ENCODE measurements at places on chromosomes 5 and 9.
A peak's percentile ranks its signal among the peaks of the same experiment; 100 is the strongest.

- no peak for DNase-seq
Observed at GRCh38 chr5:180334751-180335613, 18.2 kb downstream of the GFPT2 start.

GRCh38 chr5:50476549-50476948 is 35.5 kb upstream of the EMB start:
- DNase-seq = no peak

GRCh38 chr5:175576096-175576495 is 81.8 kb upstream of the HRH2 start:
- DNase-seq = peak; percentile 15

DNA sequence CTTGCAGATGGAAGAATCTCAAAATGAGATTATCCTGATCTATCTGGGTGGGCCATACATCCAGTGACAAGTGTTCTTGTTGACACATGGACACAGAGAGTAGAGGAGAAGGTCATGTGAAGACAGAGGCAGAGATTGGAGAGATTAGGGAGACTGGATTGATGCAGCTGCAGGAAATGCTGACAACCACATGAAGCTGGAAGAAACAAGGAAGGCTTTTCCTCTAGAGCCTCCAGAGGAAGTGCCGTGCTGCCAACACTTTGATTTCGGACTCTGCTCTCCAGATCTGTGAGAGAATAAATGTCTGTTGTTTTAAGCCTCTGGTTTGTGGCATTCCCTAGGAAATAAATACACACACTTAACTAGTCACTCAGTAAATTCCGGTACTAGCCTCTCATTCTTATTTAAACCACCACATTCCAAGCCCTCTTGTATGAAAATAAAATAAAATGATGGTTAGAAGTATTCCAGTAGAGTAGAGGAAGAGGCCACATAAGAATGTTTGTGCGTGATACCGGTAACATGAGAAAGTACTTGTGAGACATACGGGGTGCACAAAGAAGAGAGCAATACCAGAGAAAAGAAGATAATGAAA is 110.9 kb upstream of the DMAC1 start:
- DNase-seq = no peak

DNA sequence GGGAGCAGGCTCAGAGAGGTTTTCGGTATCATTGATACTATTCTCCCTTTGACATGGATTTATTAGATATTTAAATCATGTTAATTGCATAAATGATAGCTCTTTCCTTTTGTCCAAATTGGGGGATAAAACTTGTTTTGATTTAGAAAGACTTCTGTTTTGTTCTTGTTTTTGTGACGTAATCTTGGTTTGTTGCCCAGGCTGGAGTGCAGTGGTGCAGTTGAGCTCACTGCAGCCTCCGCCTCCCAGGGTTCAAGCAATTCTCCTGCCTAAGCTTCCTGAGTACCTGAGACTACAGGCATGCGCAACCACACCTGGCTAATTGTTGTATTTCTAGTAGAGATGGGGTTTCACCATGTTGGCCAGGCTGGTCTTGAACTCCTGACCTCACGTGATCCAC is 7.1 kb downstream of the MAT2B start:
- DNase-seq = no peak

GRCh38 chr5:126449751-126450271 is 26.6 kb downstream of the GRAMD2B start:
- DNase-seq = peak; percentile 21

GRCh38 chr9:91907484-91908292 is 42.3 kb downstream of the ROR2 start:
- no peak for DNase-seq

GRCh38 chr9:16131264-16131663 is 578.4 kb downstream of the CCDC171 start:
- no peak for DNase-seq

GRCh38 chr5:142202282-142202681 is 93.7 kb downstream of the NDFIP1 start:
- no peak for DNase-seq

- DNase-seq = no peak
Observed at GRCh38 chr5:1845696-1846095, 37.0 kb downstream of the IRX4 start.

DNA sequence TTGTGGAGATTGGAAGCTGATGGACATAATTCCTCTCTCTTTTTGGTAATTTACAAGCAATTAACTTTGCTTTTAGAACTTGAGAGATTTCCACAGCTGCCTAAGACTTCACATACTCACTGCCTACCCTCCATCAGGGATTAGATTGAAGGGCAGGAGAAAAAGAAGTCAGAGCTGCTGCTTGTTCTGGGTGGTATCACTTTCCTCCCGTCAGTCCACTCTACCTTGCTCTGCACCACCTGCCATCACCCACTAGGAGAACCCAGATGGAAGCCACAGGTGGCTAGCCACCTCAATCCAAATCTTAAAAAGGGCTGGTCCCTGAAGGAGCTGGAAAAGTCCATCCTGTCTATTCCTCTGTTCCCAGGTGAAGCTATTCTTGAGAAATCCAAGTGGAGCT is 10.5 kb downstream of the IRF1 start:
- DNase-seq = no peak

DNA sequence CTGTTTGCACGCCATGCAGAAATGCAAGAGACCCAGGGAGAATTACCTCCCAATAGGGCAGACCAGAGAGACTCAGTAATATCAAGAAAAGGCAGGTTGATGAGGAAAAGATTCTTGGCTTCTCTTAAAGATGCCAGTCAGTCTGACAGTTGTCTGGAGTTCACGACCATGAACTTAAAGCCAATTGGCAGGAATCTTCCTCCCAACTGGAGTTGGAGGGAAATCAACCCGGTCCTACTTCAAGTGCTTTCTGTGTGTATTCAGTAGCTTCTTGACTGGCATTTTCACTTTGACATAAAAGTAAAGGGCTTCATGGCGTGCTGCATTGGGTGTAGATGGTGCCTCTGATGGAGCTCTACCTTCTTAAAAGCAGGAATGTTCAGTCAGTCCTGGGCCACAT is 144.3 kb downstream of the GOLPH3 start:
- DNase-seq = no peak

- DNase-seq = peak; percentile 40
Observed at GRCh38 chr9:1939926-1940368, 75.2 kb upstream of the SMARCA2 start.

DNA sequence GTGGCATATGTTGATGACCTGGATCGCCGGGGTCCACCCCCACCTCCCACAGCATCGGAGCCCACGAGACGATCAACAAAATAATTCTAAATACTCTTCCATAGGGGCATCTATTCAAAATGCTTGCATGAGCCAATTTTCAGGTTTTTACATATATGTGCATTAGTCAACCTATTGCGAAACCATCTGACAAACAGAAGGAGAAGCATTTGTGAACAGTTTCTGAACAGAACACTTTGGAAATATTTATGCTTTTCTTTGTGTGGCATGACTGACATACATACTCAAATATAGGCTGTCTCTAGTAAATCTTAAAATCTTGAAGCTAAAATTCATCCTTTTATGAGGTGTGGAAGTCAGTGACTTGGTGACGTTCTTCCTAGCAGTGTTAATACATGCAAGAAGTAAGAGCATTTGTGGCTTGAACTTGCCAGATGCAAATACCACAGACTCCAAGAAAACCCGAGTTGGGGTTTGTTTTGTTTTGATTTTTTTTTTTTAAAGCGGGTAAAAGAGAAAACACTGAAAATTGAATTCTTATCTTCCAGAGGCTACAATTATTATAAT is 5.3 kb downstream of the GPR151 start:
- no peak for DNase-seq

- DNase-seq = no peak
Observed at GRCh38 chr9:111516061-111516465, 8.9 kb upstream of the ZNF483 start.

- DNase-seq = no peak
Observed at GRCh38 chr5:158591301-158591863, 508.3 kb downstream of the EBF1 start.

- DNase-seq = no peak
Observed at GRCh38 chr5:41747301-41747700, 122.9 kb downstream of the OXCT1 start.

DNA sequence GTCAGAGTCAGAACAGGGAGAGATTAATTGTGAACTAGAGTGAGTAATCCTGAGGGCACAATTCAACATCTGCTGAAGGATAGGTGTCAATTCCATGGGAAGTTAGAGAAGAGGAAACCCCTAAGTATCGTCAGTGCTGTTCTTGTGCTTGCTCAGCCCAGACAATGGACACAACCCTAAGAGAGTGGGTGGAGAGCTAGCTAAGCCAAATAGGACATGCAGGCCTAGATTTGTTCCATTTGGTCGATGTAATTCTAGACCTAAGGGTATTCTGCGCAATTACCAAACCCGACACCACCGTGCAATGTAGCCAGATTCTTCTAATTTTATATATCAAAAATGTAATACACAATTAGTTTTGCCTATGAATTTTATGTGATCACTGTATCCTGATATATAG is 431.6 kb downstream of the SH3GL2 start:
- DNase-seq = no peak

GRCh38 chr9:132991351-132992300 is 13.1 kb downstream of the GFI1B start:
- DNase-seq = peak; percentile 68

- DNase-seq = no peak
Observed at GRCh38 chr5:181109489-181110013, 21.4 kb downstream of the OR2V1 start.

DNA sequence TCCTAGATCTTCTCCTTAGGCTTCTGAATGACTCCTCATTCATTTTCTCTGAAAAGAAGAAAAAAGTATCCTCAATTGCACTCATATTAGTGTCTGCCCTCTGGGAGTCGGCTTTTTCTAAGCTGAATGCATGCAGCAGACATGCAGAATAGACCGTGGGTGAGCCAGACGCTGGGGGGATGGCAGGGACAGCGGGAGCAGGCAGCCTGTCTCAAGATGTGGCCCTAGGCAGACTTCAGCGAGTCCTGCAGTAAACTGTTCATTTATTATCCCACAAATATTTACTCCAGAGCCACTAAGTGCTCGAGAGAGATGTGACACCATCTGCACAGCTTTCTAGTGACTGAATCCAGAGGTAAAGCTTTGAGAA is 164.9 kb upstream of the RAI14 start:
- no peak for DNase-seq

GRCh38 chr5:65695896-65696295 is 26.0 kb downstream of the SGTB start:
- no peak for DNase-seq
